ENCODE measurements at places on chromosomes 5 and 9.

DNA sequence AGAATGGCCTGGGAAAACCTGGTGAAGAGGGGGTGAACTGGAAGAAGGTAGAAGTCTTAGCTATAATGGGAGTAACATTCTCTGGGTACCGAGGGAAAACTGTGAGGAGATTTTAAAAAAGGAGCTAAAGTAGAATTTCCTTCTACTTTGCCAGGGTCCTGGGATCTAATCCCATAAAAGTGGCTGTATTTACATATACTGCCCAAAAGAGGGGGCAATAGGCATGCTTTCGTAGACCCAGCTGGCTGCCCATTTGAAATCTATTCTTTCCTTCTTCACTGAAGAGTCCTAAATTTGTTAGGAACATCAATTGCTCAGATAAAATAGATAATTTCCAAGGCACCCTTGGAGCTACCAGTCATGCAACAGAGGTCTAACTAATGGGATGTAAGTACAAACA lies 159.2 kb downstream of the CDC42SE2 start:
- no peak for DNase-seq

GRCh38 chr5:60699288-60699608 lies 718 bp downstream of the DEPDC1B start:
- DNase-seq, result no peak

DNA sequence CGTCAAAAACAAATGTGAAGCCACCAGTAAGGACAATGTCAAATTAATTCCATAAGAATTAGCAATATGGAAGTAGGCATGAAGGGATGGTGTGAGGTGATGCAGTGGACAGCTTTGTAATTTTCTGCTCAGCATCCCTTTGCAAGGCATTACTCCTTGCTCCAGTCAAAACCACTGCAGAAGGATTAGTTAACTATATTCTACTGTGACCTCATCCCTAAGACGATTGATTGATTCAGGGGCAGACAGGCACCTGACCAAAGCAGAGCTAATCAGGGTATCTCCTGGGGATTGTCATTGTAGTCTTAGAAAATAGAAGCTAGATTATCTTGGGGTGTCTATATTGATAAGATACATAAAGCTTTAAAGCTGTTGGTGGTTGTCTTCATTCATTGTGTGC lies 98.7 kb downstream of the NMUR2 start:
- DNase-seq, result no peak

DNA sequence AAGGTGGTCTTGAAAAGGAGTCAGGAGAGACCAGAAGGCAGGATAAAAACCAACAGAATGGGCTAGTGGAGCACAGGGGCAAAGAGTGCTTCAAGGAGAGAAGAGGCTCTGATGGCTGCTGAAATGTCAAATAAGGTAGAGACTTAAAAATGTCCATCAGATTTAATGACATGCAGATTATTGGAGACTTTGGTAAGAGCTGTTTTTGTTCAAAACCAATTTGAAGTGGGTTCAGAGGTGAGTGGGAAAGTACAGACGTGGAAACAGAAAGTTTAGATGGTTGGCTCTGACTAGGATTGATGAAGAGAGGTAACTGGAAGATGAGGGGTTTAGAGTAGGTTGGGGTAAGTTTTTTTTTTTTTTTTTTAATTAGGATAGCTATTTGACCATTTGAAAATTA lies 14.1 kb downstream of the SLC25A46 start:
- no peak for DNase-seq

DNA sequence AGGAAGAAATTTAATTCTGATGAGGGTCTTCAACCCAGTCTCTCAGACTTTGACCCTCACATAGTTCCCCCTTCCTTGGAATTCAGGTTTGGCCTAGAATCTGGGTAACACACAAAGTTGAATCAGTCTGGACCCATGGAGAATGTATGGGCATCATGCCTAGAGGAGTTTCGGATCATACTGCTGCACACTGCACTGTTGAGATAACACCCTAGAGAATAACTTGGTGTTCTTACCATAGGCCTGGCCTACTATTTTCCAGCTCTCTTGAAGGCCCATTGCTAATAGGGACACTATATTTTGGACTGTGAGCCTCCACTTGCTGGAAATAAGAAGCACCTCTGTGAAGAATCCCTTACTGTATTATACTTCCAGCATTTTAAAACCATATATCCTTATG lies 413.5 kb downstream of the PLK2 start:
- no peak for DNase-seq

DNA sequence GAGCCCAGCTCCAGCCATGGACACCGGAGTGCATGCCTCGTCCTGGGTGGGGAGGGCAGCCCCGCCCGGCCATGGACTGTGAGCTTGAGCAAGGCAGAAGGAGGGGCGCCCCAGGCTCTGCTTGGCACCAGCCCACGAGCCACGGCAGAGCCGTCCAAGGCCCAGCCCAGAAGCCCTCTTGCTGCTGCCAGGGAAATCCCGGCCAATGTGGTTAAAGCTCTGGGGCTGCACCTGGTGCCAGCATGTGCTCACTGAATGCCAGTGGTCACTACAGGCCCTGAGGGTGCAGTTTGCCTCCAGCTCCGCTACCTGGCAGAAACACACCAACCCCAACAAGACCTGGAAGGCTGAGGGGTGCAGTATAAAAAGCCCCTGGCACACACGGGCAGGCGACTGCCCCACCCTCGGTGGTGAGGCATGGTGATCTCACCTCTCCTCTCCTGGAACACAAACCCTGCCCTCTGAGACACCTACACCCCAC lies 11.8 kb downstream of the BRD3 start:
- DNase-seq, result peak; percentile 84

- DNase-seq, result no peak
These were observed 1.9 kb upstream of the LPCAT1 start for GRCh38 chr5:1525624-1526189.

GRCh38 chr9:82152181-82152580 lies 163.6 kb downstream of the SPATA31D1 start:
- no peak for DNase-seq

DNA sequence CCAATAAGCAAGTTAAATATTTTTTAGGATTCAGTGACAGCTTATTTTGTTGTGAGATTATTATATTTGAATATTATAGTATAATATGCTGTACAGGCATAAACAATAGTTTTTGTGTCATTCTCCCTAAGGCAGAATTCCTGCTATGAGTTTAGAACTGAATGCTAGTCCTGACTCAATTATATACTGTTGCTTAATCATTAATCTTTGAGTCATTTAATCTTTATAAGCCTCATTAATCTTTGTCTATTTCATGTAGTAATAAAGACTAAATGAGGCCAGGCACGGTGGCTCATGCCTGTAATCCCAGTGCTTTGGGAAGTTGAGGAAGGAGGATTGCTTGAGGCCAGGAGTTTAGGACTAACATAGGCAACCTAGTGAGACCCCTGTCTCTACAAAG lies 3.6 kb upstream of the DCP2 start:
- no peak for DNase-seq

GRCh38 chr9:135244271-135245221 lies 157.1 kb downstream of the OLFM1 start:
- no peak for DNase-seq
